ENCODE measurements at places on chromosomes 11 and 22. TPM values are rescaled to one million over a fixed set of nuclear protein-coding genes. Genes with fewer than 3 reads are reported as not detected.
A peak's percentile ranks its signal among the peaks of the same experiment; 100 is the strongest.

Gene SCGB1D4
- not detected for total RNA-seq

Gene COA4
- total RNA-seq, result 37.5 TPM

Gene OR52N2
- not detected for total RNA-seq

Gene ARFIP2
- total RNA-seq, result 35.0 TPM

Gene KRTAP5-10
- not detected for total RNA-seq

Gene MS4A6E
- total RNA-seq, result 0.53 TPM

Gene OR52K2
- 0.49 TPM for total RNA-seq

Gene OTOG
- not detected for total RNA-seq

Gene FIBIN
- total RNA-seq, result 54.1 TPM

Gene TSPAN18
- total RNA-seq, result 45.5 TPM

Gene TRABD
- 22.8 TPM for total RNA-seq

Gene OLFML1
- total RNA-seq, result 27.2 TPM

Gene TRMU
- total RNA-seq, result 34.1 TPM

Gene FAM111B
- total RNA-seq, result 0.89 TPM

DNA sequence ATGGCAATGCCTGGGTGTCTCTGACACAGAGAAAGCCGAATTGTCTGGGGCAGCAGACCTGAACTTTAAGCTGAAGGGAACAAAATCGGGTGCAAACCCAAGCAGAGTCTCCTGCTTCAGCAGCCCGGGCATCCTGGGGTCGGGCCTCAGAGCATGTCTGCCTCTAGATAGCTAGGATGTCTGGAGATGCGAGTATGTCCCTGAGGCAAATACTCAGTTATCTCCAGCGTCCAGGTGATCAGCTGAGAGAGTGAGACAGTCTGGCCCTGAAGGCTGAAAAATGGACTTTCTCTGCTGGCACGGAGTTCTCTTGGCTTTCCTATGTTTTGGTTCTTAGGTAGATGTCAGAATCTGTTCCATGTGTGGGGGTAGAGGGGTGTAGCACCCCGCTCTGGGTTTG is 3.3 kb downstream of the ADAMTS8 start:
- DNase-seq, result no peak

DNA sequence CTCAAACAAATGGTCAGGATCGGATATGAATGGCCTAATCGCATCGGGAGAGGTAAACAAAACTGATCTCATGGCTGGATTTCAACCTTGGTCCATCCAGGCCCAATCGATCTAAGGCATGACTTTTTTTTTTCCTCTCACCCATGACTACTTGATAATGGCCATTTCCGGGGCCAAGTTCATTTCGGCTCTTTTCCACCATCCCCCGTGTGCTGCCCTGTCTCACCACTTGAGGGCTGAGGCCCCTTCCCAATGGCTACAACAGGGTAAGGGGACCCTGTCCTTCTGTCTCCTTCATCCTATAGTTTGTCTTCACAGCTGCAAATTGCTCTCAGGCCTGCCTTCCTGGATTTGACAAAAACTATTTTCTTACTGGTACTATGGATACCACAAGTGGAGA is 26.7 kb downstream of the GRAP2 start:
- DNase-seq, result no peak

DNA sequence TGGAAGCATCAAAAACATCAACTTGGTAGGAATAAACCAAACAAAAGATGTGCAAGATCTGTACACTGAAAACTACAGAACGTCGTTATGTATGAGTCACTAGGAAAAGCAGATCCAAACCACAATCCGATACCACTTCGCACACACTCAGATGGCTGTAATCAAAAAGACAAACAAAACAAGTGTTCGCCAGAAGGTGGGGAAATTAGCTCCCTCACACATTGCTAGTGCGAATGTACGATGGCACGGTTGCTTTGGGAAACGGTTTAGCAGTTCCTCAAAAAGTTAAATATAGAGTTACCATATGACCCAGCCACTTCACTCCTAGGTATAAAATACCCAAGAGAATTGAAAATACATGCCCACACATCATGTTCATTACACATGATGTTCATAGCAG is 14.8 kb upstream of the CARD10 start:
- no peak for DNase-seq

- no peak for DNase-seq
Observed at GRCh38 chr11:8723711-8724110, 41.1 kb downstream of the RPL27A start.

GRCh38 chr11:112096194-112096593 is 9.5 kb downstream of the SDHD start:
- DNase-seq, result no peak

GRCh38 chr11:30422447-30423278 is 99.8 kb downstream of the ARL14EP start:
- no peak for DNase-seq

GRCh38 chr11:78266451-78266850 is 77.7 kb downstream of the USP35 start:
- DNase-seq, result no peak

GRCh38 chr11:64164392-64165312 is 1.3 kb downstream of the MACROD1 start:
- no peak for DNase-seq

GRCh38 chr11:103624708-103625623 is 411.5 kb upstream of the DDI1 start:
- DNase-seq, result no peak

GRCh38 chr22:22737590-22737989 is 93.2 kb downstream of the GGTLC2 start:
- DNase-seq, result no peak

DNA sequence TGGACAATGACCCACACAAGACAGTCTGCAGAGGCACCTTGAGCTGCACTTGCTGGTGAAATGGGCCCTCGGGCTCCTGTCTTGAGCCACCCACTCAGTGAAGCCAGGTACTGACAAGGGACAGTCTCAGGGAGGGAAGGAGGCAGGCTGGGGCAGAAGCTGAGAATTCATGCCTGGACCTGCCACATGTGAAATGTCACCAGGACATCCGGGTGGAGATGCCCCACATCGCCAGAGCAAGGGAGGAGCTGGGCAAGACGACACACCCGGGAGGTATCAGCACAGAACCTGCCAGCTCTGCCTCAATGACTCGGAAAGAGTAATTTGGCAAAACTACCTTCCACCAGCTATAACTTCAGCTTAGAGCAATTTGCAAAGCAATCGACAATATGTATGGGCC is 23.5 kb downstream of the CPT1A start:
- no peak for DNase-seq

- DNase-seq, result no peak
Observed at GRCh38 chr11:76717816-76718215, 47.3 kb upstream of the LRRC32 start.

- no peak for DNase-seq
Observed at GRCh38 chr22:31951194-31952093, 7.1 kb downstream of the YWHAH start.

GRCh38 chr11:90134478-90135003 is at the start of gene NAALAD2:
NAALAD2 (plus strand) TSS chr11:90134663; CDS start chr11:90134759, 96 bp downstream.
- peak; percentile 72 for DNase-seq

DNA sequence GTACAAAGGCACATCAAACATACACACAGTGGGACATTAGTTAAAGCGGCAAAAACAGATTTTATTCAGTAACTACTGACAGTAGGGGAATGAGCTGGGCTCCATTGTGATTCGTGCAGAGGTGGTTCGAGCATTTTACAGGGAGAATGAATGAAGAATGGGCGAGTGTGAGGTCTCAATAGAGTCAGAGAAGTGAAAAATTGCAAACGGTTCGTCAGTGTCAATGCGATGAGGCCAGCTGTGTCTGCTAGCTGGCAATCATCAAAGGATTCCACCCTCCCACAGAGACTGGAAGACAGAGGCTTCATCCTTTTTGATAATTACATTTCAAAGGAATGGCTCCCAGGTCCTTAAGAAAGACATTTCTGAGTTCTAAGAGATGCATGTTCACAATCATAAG is 17.4 kb downstream of the OR4D9 start:
- DNase-seq, result no peak

- DNase-seq, result no peak
Observed at GRCh38 chr11:67577951-67578350, 5.7 kb upstream of the GSTP1 start.

GRCh38 chr11:35487532-35488078 is 37.8 kb downstream of the PAMR1 start:
- peak; percentile 68 for DNase-seq

DNA sequence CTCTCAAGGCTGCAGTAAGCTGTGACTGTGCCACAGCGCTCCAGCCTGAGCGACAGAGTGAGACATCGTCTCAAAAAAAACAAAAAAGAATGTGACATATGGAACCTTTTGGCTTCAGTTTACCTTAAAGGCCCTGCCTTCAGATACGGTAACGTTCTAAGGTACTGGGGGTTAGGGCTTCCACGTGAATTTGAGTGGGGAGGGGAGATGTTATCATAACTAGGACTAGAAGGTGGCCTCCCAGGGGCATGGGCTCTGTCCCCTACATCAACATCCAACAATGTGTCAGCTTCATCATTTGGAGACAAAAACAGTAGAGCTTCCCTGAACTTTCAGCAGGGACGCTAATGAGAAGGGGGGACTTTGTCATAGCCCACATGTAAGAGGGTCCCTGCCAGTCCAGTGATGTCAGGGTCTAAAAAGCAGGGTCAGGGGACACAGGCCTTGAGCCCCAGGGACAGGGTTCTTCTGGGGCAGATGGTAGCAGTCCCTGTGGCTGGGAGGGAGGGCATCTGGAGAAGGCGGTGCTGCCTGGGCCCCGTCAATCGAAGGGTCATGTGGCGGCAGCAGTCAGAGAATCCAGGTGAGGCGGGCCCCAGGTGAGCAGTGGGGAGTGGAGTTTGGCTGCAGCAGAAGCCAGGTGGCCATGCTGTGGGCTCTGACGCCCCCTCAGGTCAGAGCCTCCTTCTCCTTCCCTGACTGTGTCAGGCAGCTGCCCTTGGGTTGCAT is 79.8 kb downstream of the BCR start:
- DNase-seq, result no peak

DNA sequence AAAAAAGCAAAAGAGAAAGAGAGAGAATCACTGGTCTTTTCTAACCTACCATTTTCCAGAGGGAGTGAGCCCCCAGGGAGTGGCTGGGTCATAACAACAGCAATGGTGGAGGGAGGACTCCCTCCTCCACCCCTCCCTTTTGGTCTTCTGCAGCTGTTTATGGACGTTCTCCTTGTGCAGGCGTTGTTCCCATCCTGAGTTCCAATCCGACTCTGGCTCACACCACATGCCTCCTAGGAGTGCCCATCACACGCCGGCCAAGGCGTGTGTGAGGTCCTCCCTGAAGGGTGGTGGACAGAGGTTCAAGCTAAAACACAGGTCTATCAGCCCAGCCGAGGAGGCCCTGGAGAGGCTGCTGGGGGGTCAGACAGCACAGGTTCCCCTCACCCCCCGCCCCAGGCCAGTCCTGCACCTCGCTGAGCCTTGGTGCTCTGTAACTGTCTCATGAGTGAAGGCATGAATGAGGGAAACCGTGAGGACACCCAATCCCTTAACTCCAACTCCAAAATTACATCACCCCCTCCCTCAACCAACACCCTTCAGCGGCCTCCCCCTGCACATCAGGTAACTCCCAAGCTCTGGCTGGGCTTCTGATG is 29.4 kb downstream of the IFT27 start:
- DNase-seq, result peak; percentile 21

GRCh38 chr22:28424427-28425080 is 255.1 kb downstream of the TTC28 start:
- DNase-seq, result no peak

DNA sequence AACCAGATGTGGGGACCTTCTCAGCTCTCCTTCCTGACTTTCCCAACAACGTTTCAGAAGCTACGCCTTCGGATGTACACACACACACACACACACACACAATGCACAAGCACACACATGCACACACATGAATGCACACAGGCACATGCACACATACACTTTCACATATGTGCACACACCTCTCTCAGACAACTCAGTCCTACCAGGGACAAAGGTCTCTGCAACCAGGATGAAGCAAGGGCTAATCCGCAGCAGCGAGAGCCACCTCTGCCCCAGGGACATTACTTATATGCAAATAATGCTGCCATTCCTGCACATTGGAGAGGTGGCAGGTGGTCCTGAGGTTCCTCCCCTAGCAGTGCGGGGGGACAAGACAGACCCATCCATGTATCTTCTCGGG is 27.4 kb upstream of the LINC01488 start:
- DNase-seq, result no peak

DNA sequence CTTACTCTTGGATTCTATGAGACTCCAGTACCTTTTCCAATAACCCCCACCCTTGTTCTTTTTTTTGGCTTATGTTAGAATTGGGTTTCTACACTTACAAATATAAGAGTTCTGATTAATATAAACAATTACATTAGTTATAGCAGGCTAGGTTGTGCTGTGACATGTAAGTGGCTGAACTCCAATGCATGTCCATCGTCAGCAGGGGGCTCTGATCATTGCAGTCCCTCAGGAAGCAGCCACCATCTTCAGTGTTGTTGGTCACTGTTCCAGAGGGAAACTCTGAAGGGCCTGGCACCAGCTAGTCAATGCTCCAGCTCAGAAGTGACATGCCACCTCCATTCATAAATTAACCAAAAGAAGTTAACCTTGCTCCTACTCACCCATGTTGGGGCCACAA is 5.6 kb downstream of the LIPT2 start:
- DNase-seq, result no peak

DNA sequence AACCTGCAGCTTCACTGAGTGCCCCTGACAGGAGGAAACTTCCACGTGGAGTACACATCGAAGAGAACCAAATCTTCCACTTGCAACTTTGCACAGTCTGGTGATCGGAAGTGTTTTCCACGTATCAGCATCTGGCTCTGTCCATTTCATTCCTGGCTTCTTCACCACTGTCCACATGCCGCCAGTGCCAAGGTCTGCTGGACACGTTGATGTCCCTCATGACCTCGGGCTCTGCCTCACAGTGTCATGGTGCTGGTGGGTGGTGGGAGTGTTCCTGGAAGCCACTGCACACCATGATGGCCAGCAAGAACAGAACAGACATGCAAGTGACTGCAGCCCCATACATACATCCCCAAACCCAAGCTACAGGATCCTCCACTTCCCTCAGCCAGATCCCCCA is 48.4 kb downstream of the WNT11 start:
- DNase-seq, result no peak

GRCh38 chr11:46737699-46738098 is 18.7 kb downstream of the F2 start:
- DNase-seq, result peak; percentile 9

GRCh38 chr11:57512646-57513451 is 2.7 kb downstream of the SLC43A1 start:
- no peak for DNase-seq

- DNase-seq, result peak; percentile 48
Observed at GRCh38 chr22:48960980-48961660, 866.6 kb downstream of the BRD1 start.

- DNase-seq, result no peak
Observed at GRCh38 chr11:67576735-67577475, 6.7 kb upstream of the GSTP1 start.

DNA sequence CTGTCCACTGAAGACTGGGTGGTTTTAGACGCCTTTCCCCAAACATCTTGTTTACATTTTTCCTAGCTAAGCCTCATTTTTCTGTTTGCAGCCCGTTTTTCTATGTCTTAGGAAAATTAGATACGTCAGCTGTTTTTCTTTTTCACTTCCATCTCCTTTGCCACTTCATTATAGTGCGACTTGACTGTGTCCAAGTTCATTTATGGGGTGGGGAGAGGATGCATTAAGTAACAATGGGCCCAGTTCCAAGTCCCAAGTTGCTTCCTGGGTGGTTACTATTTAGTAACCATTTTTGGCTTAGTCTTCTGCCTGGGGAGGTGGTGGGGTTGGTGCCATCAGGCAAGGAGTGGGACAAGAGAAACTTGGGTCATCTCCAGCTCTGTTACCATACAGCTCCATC is 83.0 kb downstream of the TRAF6 start:
- DNase-seq, result no peak

Data from sciatic nerve (tissue), 2 donors.